Stimulated activated CD8-positive, alpha-beta memory T cell treated with anti-CD3 and anti-CD28 coated beads, Interleukin-4, amount 100 ng/mL, for 1 hour (primary cell): ENCODE measurements at places on chromosomes 5 and 9.
A peak's percentile ranks its signal among the peaks of the same experiment; 100 is the strongest.

DNA sequence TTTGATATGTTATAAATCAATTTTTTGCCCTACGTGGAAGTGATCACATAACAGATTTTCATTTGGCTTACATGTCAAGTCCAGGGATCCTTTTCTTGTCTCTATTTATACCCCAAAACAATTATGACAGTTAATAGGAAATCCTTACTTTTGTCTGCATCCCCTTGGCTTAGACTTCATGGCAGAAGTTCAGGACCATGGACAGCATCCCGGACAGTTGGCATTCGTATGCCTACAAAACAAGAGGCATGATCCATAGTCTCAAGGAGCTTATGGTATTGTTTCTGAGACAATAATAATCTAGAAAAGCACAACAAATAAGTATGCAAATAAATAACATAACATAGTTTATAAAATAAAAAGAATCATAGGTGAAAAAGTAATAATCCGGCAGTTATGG lies 214.3 kb upstream of the GRIA1 start:
- no peak for DNase-seq

GRCh38 chr5:141951332-141951781 lies 6.6 kb downstream of the PCDH12 start:
- DNase-seq, result no peak

- DNase-seq, result no peak
Observed at GRCh38 chr9:74404620-74405019, 92.5 kb upstream of the RORB start.

- DNase-seq, result no peak
Observed at GRCh38 chr9:5801739-5802113, 31.2 kb downstream of the ERMP1 start.

- no peak for DNase-seq
Observed at GRCh38 chr5:168601972-168602371, 22.8 kb upstream of the PANK3 start.

DNA sequence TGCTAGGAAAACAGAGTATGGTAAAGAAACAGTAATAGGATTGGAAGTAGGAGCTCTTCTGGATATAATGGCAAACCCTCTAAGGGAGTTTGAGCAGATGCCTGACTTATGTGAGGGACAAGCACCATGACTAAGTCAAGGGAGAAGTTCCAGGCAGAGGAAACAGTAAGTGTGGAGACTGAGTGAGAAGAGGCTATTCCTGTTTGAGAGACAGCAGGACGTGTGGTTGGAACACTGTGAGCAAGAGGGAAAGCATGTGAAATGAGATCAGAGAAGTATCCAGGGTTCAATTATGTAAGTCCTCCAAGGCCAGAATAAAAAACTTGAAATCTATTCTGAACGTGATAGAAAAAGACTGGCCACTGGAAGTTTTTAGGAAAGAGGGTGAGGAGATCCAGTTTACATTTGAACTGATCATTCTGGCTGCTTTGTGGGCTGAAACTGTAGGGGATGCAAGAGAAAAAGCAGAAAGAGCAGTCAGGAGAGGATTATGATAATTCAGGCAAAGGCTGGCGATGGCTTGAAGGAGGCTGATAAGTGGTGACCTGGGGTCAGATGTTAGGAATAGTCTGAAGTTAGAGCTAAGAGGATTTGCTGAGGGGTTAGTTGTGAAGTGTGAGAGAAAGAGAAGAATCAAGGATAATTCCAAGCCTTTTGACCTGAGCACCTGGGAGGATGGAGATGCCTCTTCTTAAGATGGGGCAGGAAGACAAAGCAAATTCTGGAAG lies 19.2 kb downstream of the DMAC1 start:
- no peak for DNase-seq

DNA sequence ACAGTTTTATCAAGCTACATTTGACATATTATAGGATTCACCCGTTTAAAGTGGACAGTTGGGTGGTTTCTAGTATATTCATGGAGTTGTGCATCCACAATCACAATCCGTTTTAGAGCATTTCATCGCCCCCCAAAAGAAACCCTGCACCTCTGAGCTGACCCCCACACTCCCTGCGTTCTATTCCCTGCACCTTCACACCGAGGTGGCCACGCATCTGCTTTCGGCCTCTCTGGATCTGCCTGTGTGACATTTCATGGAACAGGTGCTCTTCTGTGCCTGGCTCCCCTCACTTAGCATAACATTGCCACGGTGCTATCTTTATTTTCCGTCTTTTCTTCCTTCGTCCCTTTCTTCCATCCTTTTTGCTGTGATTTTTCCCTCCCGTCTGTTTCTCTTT lies 32.7 kb downstream of the HRH2 start:
- DNase-seq, result no peak

GRCh38 chr5:146623666-146624065 lies 107.7 kb upstream of the GPR151 start:
- no peak for DNase-seq

DNA sequence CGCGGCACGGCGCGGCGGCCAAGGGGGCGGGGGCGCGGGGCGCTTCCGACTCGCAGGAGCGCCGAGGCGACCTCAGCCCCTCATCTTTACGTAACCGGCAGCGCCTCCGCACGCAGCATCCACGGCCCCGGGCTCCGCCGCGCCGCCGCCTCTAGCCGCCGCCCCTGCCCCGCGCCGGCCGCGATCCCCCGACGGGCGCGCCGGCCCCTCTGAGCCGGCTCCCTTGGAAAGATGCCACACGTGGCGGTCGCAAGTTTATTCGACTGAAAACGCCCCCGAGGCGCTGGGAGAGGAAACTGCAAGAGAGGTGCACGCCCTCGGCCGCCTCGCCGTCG lies 1.0 kb downstream of the KLF9 start:
- peak; percentile 39 for DNase-seq

- DNase-seq, result no peak
Observed at GRCh38 chr5:89546657-89547056, 663.7 kb upstream of the MEF2C start.

- DNase-seq, result no peak
Observed at GRCh38 chr5:19745247-19745646, 242.8 kb downstream of the CDH18 start.

DNA sequence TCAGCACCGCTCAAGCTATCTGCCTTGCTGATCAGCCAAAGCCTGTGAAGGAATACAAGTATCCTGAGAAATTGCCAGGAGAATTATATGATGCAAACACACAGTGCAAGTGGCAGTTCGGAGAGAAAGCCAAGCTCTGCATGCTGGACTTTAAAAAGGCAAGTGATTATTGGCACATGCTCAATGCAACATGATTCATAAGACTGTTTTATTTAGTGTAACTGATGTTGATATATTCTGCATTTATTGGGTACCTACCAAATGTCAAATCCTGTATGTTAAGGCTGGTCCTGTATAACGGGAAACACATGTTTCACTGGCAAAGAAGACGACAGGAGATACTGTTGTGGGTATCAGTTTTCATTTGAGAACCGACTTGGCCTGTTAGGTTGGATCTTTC lies 69.0 kb downstream of the ADAMTS16 start:
- DNase-seq, result no peak

DNA sequence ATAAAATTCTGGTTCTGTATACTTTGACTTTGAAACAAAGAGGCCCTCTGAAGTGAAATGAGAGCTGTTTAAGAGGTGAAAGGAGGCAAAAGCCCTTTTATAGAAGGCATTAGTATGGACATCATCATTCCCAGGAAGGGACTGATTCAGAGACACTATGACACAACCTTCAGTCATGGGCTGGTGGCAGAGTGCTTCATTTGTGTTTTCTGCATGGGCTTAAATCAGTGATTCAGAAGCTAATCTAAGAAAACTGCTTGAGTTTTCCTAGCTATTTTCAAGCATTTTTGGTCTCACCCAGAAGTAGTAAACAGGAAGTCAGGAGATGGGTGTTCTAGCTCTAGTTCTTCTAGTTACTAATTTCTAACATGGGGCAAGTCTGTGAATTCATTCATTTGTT lies 288.9 kb downstream of the TRPM3 start:
- DNase-seq, result no peak

- DNase-seq, result no peak
Observed at GRCh38 chr5:133990396-133990795, 14.4 kb downstream of the VDAC1 start.

GRCh38 chr5:78905084-78905938 lies 79.8 kb downstream of the ARSB start:
- no peak for DNase-seq

- DNase-seq, result no peak
Observed at GRCh38 chr9:72839085-72839484, 113.8 kb downstream of the ALDH1A1 start.

DNA sequence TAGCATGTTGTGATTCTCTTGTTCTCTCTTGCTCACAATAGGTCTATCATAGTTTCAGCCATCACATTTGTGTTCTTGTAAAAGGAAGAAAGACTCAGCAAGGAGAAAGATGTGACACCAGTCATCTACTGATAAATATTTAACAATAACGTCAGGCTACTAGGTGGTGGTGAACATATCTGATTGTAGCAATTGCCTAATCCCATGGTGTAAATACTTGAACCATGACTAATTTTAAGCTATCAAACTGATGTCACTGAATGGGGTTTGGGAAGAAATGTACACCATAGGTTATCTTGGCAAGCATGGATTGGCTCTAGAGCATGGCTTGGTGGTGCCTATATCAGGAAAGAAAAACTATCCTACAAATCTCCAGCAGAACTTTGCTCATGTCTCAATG lies 16.6 kb downstream of the DMRTA1 start:
- DNase-seq, result no peak

DNA sequence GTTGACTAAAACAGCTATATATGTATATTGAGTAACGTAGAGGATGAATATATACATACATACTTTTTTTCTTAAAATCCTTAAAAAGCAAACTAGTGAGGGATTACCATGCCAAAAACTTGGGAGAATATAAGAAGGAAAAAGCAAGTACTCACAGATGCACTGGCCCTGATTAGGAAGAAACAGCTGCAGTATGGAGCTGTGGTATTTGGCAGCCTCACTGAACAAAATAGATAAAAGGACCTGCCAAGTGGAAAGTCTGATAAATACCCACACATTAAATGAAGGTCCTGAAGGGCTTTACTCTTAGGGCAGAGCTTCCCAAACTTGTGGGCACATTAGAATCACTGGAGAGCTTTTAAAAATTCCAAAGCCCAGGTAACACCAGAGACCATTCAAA lies 80.6 kb downstream of the FEM1C start:
- DNase-seq, result no peak

DNA sequence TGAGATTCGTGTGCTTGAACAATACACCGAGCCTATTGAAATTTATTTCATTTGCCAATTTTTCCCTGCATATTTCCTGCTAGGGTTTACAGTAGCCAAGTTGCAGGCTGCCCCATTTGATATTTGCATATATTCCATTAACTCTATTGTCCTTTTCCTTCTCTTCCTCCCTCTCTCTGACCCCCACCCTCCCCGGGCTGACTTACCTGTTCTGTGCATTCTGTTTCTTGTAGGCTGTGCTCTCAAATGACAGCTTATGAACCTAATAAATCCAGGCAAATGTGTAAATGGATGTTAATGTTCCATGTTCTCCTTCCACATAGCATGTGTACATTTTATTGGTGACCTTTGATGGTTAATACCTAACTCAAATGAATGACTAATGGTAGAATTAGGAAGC lies 1169.2 kb upstream of the WWC1 start:
- DNase-seq, result no peak

DNA sequence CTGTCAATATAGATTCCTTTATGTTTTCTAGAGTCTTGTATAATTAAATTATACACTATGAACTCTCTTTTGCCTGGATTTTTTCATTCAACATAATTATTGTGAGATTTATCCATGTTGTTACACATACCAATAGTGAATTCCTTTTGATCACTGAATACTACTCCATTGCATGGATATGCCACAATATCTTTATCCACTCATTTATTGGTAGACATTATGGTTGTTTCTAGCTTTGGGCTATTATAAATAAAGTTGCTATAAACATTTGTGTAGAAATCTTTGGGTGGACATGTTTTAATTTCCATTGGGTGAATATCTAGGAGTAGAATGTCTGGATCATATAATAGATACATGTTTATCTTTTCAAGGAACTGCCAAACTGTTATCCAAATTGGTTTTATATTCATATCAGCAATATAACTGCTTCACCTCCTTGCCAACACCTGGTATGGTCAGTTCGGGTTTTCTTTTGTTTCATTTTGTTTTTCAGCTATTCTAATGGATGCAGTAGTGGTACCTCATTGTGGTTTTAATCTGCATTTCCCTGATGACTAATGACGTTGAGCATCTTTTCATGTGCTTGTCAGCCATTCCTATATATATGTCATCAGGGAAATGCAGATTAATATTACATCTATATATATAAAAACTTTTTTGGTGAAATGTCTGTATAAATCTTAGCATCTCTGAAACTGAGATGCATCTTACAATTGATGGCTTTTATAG lies 32.1 kb upstream of the TCF7 start:
- DNase-seq, result no peak

- DNase-seq, result no peak
Observed at GRCh38 chr5:53590759-53591158, 30.3 kb downstream of the NDUFS4 start.

- no peak for DNase-seq
Observed at GRCh38 chr5:140186267-140186671, 11.3 kb downstream of the CYSTM1 start.

DNA sequence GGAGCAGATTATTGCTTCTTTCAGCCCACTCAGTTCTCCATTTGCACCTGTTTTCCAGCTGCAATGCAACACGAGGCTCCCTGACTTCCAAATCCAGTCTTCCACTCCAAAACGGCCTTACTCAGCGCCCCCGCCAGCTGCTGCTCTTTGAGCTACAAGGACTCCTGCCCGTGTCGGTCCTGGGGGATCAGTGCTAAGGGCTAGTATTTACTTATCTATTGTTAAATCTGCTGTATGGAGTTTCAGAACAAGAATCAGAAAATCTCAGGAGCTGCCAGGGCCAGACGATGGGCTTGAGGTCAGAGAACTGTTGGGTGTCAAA lies 44.1 kb downstream of the OR2V1 start:
- no peak for DNase-seq

DNA sequence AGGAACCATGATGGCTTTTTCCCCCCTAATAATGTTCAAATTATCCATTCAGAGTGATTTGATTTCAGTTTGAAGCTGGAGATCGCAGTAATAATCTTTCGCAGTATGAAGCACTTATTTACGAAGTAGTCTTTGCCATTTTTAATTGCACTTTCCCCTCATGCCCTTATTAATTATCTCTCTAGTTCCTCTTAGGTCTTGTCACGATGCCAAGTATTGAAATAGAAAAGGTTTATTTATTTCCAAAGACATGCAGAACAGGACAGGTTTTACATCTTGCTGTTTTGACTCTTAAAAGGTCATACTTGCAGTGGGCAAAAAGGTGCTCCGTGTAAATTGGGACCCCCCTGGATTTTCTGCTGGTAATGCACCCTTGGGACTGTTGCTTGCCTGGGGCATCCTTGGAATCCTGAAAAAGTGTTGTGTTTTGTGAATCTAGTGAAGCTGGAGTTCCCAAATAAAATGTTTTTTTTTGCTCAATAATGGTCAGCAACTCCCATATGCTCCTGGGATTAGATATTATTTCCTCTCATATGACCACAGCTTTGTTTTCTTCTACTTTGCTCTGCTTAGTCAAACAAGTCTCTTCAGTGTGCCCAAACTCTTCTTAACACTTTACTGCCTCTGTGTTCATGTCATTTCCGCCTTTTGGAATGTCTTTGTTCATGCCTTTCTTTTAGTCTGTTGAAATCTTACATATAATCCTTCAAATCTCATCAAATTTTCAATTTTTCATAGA lies 278.3 kb downstream of the TMEM38B start:
- no peak for DNase-seq

- DNase-seq, result no peak
Observed at GRCh38 chr5:120907953-120908352, 443.9 kb downstream of the PRR16 start.
